Calu3 (cell line): ENCODE measurements at places on chromosomes 5 and 9.

DNA sequence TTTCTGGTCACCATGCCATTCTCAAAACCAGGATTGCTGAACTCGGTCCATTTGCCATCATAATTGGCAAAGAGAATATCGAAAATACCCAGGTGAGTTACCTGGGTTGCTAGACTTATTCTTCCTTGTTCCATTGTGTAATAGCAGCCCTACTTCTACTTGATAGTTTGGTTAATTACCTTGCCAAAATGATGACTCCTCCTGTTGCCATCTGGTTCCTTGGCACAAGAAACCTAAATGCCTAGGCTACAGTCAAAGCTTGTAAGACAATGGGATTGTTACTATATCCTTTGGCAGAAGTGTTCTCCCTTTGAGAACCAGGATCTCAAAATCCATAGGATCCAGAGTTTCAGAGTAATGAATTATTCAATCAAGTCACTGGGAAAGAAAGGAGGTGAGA is 373.2 kb upstream of the ACTBL2 start:
- DNase-seq: no peak

DNA sequence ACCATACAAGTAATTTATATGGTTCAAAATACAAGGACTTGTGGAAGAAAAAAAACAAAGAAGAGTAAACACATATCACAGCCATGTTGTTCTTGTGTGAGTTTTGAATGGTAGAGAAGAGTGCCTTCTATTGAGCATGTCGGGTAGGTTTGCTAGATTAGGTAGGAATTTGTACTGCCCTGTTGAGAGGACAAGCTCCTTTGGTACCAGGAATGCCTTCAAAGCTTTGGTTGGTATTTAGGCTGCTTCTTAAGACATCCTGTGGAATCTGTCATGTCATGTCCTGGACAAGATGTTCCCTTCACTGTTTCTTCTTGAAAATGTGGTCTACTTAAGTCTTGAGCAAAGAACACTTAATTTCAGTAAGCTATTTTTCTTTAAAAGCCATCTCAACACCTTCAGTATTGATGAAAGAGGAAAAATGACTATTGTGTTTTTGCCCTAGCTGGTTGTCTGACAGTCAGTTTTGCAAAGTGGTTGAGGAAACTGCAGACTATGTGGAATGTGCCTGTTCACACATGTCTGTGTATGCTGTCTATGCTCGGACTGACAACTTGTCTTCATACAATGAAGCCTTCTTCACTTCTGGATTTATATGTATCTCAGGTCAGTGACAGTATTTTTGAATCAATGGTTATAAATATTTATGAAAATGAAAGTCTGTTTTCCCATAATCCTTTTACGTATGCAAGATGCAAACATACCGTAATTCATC is 296.9 kb downstream of the ADGRV1 start:
- DNase-seq: no peak

GRCh38 chr9:86700629-86701028 is 246.7 kb downstream of the GAS1 start:
- no peak for DNase-seq

GRCh38 chr9:95506428-95506677 is 10.4 kb downstream of the PTCH1 start:
- DNase-seq: peak; percentile 27

GRCh38 chr9:132539096-132539495 is 43.3 kb upstream of the BARHL1 start:
- DNase-seq: peak; percentile 53

- DNase-seq: no peak
Observed at GRCh38 chr9:111094433-111094924, 56.2 kb upstream of the LPAR1 start.

DNA sequence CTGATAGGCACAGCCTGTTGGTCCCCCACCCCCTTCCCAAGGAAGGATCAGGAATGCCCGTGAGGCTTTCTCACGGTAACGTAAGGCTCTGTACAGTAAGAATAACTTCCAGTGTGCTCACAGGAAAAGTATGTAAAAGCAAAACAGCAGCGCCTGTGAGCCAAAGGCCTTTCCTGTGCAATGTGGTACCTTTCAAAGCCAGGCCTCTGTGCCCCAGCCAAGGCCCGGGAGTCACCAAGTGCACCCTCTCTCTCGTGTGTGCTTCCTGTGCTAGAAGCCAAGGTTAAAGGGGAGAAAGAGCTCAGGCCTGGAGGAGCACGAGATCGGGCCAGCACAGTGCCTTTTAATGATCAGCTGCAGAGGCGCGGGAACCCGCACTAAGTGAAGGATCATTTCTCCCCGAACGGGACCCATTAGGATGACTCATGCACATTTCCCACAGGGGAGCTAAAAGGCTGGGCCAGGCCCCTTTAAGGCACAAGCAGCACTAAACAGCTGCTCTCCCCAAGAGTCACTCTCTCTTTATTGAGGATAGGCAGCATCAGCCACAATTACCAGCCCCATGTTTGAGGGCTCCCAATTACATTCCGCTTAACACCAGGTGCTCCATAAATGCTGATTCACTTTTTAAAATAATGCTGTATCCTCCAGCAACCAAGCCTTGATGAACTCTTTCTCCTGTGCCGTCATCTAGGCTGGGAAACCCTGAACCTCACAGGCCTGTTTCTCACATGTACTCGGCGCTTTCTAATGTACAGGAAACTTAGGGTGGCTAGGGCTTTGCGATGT is 42.8 kb downstream of the SHB start:
- DNase-seq: peak; percentile 17

DNA sequence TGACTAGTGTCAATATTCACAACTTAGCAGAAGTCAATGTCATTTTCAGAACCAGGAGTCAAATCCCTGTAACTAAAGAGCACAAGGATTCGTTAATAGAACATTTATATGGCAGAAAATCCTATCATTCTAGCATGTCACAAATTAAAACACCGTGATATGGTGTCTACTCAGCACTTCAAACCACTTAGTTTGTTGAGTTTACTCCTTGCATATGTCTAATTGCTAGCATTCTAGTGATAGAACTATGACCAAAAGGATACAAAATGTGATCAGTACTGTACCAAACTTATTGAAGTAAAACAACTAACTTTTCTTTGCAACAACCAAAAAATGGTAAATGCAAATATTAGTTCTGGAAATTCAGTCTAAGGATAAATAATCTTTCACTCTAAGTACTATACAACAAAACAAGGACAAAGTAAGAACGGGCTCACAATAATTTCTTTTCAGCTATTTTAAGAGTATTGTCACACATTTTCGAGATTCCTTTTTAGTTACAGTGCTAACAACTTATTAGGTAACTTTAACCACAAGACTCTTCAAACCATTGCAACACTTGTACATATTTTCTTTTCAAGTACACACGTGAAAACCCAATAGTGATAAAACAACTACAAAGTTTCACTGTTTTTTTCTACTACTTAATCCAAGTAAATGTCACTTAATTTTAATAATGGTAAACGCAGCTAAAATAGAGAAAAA is 845.2 kb upstream of the CDH10 start:
- DNase-seq: no peak

- no peak for DNase-seq
Observed at GRCh38 chr9:80218328-80218727, 646.6 kb downstream of the TLE4 start.

GRCh38 chr5:173029499-173029921 is 26.6 kb upstream of the CREBRF start:
- no peak for DNase-seq

- no peak for DNase-seq
Observed at GRCh38 chr5:179152144-179152895, 92.1 kb downstream of the ZNF354C start.

DNA sequence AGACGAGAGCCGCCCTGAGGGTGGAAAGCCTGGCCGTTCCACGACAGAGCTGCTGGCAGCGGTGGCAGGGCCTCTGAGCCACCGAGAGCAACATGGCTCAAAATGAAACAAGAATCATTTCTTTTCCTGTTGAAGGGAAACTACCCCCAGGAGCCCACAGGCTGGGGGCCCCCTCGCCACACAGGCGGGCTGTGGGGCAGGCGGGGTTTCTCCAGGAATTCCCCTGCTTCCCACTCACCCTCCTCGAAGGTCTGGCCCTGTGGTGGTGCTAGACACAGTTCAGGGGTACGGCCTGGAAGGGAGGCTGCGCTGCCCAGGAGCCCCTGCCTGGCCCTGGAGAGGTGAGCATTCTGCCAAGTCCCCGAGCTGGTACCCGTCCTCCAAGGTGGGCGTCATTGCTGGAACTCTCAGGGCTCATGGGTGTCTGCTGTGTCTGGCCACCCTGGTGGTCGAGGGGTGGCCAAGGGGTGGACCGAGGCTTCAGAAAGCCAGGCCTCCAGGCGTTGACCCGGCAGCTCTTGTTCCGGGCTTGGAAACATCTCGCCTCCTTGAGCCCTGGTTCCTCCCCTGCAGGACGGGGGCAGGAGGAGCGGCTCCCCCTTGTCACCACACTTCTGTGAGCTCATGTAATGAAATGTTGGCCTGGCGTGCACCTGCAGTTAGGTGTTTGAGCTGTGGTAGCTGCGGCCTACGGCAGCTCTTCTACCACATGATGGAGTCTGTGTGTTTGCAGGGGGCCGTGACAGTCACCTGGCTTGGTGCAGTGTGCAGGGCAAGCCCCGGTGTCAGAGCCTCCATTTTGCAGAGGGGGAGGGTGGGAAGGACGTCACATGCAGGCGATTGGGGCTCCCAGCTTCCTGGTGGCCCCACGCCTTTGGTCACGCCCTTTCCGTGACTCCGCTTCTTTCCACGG is 65.3 kb downstream of the RXRA start:
- DNase-seq: no peak

- DNase-seq: no peak
Observed at GRCh38 chr5:114055318-114056184, 306.3 kb upstream of the KCNN2 start.

GRCh38 chr5:146342882-146343865 is 4.5 kb downstream of the POU4F3 start:
- no peak for DNase-seq

GRCh38 chr5:32302835-32303754 is 9.6 kb downstream of the MTMR12 start:
- peak; percentile 34 for DNase-seq

GRCh38 chr5:127813633-127814587 is 110.7 kb downstream of the CCDC192 start:
- DNase-seq: peak; percentile 40

DNA sequence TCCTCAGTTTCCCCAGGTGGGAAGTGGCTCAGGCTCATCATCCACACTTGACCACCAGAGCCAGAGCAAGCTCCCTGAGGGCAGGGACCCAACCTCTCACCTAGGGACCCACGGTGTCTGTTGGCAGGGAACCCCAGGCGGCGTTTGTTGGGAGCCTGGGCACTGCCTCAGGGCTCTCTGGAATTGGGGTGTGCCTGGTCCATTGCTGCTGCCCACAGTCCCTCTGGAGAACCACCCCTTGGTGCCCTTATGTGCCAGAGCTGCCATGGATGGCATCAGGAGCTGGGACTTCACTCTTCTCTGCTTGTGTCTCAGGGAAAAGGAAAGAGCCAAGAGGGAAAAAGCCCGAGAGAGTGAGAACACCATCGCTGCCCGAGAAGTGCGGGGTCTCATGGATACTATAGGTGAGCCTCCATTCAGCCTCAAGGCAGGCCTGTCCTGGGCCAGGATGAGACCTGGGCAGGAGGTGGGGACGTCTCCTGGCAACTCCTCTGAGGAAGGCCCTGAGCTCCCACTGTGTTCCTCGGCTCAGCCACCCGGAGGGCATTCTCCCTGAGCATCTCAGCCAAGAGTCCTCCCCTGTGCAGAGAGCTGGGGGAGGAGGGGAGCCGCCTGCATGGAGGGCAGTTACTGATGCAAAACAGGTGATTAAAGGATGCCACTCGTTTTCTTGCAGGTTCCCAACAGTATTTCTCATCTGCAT is 4.5 kb downstream of the CCDC180 start:
- DNase-seq: no peak

DNA sequence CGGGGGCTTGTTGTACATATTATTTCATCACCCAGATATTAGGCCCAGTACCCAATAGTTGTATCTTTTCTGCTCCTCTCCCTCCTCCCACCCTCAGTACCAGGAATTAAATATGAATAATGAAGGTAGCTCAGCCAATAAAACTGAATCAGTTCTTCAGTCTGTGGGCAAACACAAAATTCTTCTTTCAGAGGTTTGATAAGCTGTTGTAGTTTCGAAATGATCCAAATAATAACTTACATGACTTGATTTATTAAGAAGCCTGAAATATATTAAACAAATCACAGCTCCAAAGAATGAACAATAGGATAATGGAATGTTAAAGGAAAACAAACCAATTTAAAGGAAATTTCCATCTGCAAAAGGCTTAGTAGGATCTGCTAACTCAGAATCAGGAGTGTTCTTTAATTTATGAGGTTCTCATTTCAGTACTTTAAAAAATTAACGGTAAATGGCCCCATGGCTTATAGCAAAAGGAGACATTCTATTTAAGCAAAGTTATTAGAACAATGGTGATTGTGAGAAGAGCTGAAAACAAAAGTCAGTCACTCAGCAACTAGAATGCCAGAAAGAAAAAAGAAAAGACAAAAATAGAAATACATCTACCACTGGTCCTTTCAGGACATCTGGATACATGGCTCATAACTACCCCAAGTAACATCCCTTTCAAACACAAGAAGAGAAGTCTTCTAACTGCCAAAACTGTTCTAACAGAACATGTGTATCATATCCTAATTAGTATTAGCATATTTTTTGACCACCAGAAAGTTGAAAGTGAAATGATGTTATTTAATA is 62.4 kb downstream of the NR3C1 start:
- no peak for DNase-seq

DNA sequence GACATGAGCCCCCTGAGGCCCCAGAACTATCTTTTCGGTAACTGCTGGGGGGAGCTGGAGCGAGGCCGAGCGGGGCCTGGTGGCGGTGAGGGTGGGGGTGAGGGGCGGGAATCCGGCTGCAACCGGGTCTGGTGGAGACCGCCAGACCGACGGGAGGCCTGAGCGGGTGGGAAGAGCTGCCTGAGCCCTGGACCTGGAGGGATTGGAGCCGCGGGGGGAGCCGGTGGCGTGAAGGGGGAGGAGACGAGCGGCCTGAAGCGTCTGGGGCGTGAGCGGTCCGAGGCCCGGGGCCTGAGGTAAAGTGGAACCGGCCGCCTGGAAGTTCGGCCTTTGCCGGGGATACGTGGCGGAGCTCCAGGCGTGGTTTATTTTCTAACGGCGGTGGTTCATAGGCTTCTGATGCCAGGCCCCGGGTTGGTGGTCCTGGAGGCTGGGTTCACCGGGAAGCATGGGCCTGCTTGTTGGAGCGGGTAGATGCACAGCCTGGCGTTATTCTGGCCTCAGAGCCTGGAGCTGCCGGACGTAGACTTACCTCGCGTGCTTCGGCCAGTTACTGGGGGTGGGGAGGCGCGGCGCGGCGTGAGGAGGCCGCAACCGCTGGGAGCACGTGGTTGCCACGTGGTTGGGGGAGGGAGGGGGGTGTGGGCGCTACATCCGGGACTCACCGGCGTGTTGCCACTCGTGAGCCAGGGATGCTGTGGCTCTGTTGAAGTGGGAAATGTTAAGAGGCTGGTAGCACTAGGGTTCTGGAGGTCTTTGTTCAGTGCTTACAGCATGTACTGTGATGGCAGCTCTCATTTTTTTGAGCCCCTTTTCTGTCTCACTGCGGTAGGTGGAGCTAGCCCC is 544 bp downstream of the NPM1 start:
- DNase-seq: peak; percentile 88

DNA sequence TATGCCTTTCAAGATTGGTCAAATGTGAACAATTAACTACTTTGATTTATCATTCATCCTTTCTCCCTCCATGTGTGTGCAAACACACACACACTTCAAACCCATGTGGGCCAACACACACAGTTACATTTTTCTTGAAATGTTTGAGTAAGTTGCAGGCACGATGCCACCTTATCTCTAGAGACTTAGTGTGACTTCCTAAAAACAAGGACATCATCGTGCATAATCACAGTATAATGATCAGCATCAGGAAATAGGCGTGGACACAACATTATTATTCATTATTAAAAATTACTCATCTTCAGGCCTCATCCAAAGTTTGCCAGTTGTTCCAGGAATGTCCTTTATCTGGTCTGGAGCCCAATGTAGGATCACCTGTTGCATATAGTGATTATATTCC is 209.5 kb downstream of the GNA14 start:
- DNase-seq: no peak
